Head of caudate nucleus (tissue), 42 donors: ENCODE measurements at places on chromosomes 12 and 14.
A peak's percentile ranks its signal among the peaks of the same experiment; 100 is the strongest.

GRCh38 chr14:60215520-60216420 is 33.3 kb upstream of the PPM1A start:
- DNase-seq = no peak

DNA sequence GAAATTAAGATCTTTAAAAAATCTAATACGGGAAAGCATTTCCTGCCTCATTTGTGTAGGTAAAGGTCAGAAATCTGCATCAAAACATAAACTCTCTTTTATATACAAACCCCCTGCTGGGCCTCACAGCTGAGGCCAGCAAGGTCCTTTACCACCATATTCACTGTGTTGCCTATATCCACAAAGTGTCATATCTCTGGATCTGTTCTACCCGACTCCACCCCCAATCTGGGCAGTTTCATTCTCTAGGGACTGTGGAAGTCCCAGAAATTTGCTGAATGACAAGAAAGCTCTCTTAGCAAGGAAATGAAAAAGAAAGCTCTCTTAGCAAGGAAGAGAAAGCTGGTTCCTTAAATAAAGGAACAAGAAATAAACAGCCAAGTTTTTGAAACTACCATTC is 301.7 kb downstream of the KCNH5 start:
- DNase-seq = no peak

DNA sequence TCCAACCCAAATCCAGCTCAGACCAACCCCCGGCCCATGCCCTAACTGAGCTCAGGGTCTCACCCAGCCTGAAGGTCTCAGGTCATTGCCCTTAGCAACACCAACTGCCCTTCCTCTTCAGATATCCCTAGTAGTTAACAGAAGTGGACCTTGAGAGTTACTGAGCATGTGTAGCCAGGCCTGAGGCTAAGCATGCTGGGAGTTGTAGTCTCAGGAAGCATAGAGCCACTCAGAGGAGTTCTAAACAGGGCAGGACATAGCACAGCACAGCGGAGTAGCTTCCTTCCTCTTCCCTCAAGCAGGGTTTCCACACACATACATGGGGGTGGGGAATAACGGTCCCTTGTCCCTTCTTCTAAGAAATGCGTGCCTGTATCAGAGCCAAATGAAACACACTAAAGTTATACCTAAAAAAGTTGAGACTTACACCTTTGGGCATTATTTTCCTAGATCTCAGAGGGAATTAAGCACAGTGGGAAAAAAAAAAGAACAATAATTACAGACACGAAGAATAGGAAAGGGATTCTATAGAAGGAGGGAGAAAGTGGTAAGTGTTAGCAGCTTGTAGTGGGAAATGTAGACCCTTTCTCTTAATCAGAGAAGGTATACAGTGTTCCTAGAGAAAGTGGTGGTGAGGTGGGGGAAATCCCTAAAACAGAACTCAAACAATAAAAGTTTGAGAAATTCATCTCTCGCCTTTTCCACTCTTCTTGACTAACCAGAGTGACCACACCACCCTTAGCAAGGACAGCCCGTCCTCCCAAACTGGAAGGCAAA is 4.4 kb downstream of the KMT2D start:
- peak; percentile 77 for DNase-seq

GRCh38 chr12:125228519-125229260 is 163.5 kb downstream of the AACS start:
- no peak for DNase-seq

GRCh38 chr12:116126610-116127009 is 150.9 kb downstream of the MED13L start:
- no peak for DNase-seq

DNA sequence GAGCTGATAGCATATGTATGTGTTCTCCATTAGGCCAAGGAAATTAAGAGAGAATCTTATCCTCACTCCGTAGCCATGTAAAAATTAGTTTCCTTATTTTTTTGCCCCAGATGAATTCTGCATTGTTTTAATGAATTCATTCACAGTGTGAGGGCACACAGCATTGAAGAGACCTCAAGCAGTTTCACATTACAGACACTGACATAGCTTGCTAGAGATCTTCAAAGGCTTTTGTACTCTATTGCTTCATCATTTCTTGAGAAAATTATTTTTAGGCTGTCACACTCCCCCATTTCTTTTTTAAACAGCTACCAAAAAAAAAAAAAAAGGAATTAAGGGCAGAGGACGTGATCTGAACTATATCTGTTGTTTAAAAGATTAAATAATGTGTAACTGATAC is 251.1 kb downstream of the BCAT1 start:
- DNase-seq = no peak

DNA sequence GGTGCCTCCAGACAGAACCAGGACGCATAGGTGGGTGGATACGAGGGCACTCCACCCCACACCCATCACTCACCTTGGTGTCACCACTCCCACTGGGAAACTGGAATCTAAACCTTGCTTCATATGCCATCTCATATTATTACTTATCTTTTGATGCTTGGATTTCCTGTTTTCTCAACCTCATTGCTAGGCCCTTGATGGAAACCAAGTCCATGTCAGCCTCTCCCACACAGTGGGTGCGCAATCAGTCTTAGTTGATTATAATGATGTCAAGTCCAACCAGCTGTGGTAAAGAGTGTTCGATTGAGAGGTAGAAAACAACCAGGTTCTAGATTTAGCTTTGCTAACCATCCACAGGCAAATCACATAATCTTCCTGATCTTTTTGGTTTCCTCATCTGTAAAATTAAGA is 584 bp upstream of the DDHD1 start:
- no peak for DNase-seq
